ENCODE measurements at places on chromosomes 3 and 15.

DNA sequence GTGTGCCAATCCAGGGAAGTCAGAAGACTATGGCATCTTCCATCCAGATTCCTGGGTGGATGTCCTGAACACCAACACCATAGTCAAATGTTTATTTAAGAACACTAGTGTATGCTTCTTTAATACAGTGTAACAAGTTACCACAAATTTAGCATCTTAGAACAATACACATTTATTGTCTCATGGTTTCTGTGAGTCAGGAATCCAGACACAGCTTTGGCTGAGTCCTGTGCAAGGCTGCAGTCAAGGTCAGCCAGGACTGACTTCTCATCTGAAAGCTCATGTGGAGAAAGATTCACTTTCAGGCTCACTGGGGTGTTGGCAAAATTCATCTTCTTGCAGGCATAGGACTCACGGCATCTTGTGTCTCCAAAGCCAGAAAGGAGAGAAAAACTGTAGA, 143.4 kb downstream of the ANXA2 start:
- DNase-seq = no peak

GRCh38 chr15:76994001-76994400, 925 bp upstream of the PSTPIP1 start:
- no peak for DNase-seq

DNA sequence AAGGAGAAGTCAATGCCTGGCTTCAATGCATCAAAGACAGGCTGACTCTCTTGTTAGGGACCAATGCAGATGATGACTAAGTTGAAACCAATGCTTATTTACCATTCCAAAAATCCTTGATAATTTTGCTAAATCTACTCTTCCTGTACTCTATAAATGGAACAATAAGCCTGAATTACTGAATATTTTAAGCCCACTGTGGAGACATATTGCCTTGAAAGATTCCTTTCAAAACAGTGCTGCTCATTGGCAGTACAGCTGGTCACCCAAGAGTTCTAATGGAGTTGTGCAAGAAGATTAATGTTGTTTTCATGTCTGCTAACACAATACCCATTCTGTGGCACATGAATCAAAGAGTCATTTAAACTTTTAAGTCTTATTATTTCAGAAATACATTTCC, 181.0 kb upstream of the CBLB start:
- DNase-seq = no peak

DNA sequence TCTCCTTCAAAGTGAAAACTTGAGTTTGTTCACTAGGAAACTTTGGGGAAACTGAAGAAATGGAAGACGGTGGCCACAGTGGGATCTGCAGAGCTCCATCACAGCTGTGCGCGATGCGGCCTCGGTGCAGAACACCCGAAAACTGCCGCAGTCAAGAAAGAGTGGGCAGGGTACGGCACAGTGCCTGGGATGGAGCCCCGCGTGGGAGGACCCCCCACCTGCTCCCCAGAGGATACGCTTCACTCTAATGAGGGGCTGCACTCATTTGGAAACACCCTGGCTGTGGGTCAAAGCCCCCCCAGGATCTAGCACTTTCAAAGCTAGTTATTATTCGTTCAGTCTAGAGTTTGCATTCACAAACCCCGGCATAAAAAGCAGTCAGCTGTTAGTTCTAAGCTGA, 9.5 kb downstream of the ADAMTS17 start:
- no peak for DNase-seq

GRCh38 chr3:116920826-116921610, 211.4 kb downstream of the TUSC7 start:
- no peak for DNase-seq
